ENCODE measurements at places on chromosomes 16 and 17. TPM values are rescaled to one million over a fixed set of nuclear protein-coding genes. Genes with fewer than 3 reads are reported as not detected.

SKAP1 gene
- total RNA-seq: 0.17 TPM

MPP2 gene
- 11.3 TPM for total RNA-seq

SBK1 gene
- total RNA-seq: 0.06 TPM

GRCh38 chr17:16269658-16270057, 52.6 kb downstream of the PIGL start:
- DNase-seq: peak; percentile 57

DNA sequence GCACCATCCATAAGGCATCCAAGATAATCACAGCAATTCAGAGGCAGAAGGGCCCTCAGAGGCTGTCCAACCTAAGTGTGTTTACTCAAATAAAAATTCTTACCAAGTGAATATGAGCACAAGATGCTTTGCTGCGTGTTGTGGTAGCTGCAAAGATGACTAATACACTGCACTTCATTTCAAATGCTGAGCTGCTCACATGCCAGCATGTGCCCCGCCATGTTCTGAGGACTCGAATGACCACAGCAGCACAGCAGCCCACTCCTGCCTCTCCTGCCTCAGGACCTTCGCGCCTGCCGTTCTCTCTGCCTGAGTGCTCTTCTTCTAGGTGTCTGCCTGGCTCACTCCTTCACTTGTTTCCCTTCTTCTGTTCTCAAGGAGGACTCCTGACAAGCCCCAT, 19.0 kb downstream of the PIK3R5 start:
- no peak for DNase-seq

DNA sequence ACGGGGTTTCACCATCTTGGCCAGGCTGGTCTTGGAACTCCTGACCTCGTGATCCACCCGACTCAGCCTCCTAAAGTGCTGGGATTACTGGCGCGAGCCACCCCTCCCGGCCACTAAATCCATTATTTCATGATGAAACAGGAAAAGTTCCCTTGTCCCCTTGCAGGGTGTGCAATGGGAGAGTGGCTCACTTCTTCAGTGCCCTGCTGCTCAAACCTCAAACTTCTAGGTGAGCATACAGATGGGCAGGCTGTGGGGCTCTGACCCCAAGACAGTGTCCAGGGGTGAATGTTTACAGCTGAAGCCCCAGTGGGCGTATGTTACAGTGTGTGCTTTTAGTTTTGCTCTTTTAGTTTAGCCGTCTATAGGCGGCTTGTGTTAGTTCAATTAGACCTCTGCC, 34.7 kb downstream of the GJC1 start:
- no peak for DNase-seq

DNA sequence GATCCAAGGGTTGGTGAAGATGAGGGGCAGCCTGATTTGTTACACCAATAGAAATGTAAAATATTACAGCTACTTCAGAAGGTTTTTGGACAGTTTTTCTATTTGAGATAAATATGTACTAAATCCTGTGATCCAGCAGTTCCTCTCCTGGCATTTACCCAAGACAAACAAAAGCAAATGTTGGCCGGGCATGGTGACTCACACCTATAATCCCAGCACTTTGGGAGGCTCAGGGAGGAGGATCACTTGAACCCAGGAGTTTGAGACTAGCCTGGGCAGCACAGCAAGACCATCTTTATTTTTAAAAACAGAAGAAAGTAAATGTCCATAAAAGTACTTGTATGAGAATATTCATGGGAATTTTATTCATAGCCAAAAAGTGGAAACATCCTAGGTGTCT, 64.8 kb upstream of the MRC2 start:
- DNase-seq: peak; percentile 81

GRCh38 chr16:76653390-76654026, 376.3 kb downstream of the CNTNAP4 start:
- peak; percentile 11 for DNase-seq

DNA sequence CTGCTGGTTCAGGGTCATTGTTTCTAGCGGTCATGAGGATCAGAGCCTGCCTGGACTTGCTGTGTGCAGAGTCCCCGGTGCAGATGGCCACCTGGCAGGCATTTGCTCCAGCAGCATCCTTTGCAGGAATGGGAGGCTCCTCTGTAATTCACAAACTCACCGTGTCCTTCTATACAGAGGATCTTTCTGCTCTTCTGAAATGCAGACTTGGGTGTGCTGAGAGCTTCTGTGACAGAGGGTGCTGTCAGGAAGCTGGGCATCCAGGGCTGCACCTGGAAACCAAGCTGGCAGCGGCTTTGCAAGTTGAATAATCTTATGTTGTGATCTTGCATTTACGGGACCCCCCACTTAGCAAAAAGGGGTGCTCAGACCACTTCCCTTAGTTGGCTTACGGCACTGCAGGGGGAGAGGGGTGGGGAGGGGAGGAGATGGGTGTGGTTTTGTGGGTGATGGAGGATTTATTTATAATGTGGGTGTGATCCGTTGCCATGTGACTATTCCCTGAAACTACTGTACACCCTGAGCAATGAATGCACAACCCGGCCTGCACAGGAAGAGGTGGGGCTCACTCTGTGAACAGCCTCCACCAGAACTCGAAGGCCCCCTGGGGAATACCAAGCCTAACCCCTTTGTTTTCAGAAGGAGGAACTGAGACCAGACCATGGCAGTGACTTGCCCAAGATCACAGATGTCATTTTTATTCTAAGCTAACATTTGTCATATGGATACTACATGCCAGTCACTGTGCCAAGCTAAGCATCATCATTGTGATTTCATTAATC, 178.3 kb downstream of the PRKCB start:
- DNase-seq: no peak

DNA sequence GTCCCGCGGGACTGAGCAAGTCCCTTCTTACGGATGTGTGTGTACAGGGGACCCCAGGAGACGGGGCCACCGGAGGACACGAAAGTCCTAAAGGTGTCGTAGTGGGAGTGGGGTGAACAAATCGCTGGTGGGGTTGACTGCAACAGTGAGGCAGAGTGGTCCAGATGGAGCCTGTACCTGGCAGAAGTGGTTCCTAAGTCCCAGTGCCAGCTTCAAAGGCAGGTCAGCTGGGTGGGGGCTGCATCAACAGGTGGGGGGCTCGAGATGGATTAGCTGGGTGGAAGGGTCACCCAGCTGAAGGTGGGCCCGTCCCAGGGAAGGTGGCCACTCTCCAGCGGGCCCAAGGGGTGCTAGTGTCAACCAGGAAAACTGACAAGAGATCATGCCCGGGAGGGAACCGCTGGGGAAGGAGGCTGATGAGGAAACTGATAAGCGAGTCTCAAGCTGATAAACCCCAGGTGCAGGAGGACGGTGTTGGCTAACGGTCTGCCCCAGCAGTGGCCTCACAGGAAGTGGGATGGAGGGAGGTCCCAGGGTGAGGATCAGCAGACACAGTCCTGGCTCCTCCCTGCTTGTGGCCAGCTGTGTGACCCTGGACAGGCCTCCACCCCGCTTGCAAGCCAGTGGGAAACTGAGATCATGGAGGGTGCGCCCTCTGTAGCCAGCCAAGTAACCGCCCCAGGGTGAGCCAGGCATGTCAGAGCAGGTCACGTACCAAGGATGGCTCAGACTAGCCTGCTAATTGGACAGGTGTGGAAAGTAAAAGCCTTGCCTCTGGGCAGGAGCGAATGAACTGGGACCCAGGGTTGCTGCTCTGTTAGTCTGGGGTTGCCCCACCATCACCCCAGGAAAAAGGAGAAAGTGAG, 1.0 kb downstream of the ORAI3 start:
- peak; percentile 93 for DNase-seq

DNA sequence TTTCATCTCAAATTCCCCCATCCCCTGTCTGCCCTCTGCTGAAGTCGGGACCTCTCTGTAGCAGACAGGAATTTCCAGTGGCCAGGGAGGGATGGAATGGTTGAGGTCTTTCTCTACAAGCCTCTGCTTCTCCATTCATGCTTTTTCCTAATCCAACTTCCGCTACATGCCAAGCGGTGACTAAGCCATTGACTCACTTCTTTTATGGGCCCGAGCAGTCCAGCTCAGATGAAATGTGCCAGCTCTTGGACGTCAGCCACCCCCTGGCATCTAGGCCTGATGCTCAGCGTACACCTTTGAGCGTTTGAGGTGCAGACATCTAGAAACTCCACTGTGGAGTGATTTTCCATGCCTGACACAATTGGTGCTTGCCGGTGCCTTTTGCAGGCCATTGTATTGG, 40.7 kb upstream of the GPR139 start:
- peak; percentile 51 for DNase-seq

GRCh38 chr16:24626256-24626655, 86.9 kb downstream of the RBBP6 start:
- peak; percentile 43 for DNase-seq

GRCh38 chr17:39946551-39947330, 16.1 kb upstream of the GSDMA start:
- no peak for DNase-seq

DNA sequence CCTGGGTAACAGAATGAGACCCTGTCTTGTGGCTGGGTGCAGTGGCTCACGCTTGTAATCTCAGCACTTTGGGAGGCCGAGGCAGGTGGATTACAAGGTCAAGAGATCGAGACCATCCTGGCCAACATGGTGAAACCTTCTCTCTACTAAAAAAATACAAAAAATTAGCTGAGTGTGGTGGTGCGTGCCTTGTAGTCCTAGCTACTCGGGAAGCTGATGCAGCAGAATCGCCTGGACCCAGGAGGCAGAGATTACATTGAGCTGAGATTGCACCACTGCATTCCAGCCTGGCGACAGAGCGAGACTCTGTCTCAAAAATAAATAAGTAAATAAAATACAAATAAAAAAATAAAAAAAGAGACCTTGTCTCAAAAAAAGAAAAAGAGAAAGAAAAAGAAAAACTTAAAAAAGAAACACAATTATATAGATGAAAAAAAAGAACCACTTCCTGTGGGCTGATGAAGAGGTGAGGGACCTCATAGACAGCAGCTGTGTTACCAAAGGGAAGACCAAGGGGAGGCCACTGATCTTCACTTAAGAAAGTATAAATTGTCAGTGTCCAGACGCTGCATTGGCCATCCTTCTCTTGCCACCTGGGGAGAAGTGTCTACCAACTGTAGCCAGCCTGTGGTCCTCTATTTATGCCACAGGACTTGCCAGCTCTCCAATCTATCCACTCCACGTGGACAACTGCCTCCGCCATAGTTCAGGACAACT, 24.4 kb upstream of the SMG1 start:
- DNase-seq: no peak

DNA sequence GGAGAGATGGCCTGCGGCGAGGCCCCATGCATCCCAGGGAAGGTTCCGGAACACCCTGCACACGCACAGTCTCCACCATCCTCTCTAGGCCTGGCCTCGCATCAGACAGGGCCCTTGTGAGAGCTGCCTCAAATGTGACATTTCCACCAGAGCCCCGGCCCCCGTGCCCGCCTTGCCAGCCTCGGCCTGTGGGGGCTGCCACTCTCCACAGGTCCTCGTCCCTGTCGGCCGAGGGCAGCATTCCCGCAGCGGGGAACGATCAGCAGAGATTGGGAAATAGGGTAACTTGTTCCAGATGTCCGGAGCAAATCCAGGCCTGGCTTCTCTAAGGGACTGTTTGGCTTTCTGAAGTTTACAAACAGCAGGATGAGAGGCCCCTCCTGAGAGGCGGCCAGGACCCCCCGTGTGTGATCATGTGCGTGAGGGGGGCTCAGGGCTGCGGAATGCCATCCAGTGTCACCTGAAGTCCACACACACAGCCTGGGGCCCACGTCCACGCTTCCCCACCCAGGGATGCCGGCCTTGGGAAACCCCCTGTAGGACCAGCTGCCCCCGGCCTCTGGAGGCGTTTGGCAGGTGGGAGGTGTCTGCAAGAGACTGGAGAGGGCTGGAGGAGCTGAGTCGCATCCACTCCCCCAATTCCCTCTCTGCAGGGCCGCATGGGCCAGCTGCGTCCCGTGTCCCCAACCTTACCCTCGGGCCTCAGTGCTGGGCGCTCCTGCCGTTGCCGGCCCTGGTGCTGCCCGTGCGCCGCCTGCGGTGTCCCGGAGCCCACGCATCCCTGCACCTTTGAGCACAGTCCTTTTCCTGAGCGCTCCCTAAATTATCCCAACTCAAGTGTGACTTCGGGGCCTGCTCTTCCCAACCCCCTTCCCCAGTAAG, 70.4 kb downstream of the ZDHHC7 start:
- no peak for DNase-seq

DNA sequence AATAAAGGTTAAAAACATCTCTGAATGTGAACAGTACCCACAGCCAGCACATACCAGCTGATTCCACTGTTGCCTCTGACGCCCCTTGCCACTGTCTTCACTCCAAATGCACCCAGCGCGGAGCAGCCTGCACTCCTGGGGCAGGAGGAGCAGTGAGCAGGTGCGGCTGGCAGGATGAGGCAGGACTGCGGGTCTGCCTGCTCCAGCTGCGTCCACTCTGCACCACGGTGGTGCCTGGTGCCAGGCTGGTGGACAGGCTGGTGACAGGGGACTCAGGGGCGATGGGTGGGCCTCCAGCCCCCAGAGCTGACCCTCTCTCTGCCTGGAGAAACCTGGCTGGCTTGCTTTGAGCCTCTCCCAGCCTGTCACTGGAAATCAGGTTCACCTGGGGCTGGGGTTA, 9.4 kb downstream of the RAB40B start:
- DNase-seq: no peak

DNA sequence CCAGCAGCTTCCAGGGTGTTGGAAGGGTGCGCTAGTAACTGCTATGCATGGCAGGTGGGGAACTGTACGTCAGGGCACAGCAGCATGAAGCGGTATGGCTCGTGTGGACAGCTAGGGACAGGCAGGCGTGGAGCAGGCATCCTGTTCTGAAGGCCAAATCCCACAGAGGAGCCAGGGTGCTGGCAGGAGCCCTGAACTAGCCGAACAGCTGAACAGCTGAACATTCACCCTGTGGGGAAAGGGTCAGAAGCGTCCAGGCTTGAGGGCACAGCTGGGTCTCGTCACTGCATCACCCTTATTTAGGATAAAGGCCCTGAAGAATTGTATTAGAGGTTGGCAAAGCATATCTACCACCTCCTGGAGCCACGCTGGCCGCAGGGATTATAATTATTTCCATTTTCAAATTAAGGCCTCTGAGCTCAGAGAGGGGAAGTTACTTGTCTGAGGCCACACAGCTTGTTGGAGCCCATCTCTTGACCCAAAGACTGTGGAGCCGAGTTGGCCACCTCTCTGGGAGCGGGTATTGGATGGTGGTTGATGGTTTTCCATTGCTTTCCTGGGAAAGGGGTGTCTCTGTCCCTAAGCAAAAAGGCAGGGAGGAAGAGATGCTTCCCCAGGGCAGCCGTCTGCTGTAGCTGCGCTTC, 3.3 kb upstream of the STH start:
- DNase-seq: peak; percentile 72

GRCh38 chr16:66385415-66385814, 18.9 kb downstream of the CDH5 start:
- no peak for DNase-seq

DNA sequence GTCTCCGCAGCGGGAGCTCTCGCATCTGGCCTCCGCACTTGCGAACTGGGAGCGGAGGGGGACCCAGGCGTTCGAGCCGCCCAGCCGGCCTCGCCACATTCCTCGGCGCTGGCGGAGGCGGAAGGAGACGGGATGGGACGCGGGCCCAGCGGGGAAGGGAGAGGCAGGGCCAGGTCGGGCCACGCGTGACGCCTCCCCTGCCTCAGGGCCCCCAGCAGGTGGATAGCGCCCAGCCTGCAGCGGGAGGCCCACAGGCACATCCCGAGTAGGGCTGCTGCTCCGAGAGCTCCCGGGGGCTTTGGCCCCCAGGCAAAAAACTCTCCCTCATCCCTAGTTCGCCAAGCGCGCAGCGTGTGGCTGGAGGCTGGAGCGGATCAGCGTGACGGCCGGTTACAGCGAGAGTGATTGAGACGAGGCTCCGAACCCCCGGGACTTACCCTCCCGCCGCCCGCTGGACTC, 800 bp downstream of the PLEKHH3 start:
- peak; percentile 41 for DNase-seq

All from LHCN-M2 (cell line).